ENCODE measurements at places on chromosomes 4 and X.

GRCh38 chr4:113445286-113445685 lies 316.3 kb downstream of the CAMK2D start:
- DNase-seq = no peak

DNA sequence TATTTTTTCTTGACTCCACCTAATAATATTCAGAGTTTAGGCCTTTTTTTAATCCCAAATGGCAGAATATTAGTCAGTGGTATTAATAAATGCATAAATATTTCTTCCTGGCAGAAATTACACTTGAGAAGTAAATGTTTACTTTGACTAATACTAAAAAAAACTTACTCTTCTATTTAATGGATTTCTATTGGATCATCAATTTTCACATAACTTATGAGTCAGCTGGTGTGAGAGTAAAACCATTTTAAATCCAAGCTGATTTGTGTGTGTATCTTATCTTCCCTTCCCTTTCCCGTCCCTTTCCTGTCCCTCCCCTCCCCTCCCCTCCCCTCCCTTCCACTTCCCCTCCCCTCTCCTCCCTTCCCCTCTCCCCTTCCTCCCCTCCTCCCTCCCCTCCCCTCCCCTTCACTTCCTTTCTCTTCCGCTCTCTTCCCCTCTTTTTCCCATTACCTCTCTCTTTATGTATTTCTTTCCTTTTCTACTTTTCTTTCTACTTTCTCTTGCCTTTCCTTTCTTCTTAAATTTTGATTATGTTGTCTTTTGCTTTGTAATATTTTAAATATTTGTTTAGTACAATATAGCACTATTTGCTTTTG lies 630.1 kb upstream of the EPHA5 start:
- no peak for DNase-seq

DNA sequence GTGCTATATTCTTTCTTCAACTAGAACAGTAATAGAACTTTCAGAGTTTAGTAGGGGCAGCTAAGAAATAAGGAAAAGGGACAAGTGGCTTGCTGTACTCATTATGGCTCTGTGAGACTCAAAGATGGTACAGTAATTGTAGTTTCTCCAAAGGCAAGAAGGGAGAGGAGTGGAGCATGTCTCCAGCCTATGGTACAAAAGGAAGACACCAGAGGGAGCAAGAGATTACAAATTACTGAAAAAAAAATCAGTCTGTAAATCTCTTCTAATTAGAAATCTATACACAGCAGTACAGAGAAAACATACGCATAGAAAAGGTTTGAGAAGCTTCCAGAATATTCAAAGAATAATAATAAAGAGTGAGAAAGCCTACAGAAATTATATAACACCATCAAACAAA lies 61.4 kb downstream of the KLHL4 start:
- no peak for DNase-seq

DNA sequence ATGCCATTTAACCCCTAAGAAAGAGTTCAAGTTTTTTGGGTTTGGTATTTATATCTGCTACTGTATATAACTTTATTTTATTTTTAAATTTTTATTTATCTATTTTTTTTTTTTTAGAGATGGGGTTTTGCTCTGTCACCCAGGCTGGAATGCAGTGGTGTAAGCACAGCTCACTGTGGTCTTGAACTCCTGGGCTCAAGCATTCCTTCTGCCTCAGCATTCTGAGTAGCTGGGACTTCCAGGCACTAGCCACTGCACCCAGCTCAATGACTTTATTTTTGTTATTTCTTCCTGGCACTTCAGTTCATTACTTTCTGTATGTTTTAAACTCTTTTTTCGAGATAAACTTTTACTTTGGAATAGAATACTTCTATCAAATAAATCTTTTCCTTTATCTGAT lies 42.4 kb upstream of the PGAM4 start:
- DNase-seq = no peak
